Stimulated activated CD8-positive, alpha-beta memory T cell treated with anti-CD3 and anti-CD28 coated beads, Interleukin-15, amount 100 ng/mL, for 1 hour (primary cell): ENCODE measurements at places on chromosomes 7 and 10.

GRCh38 chr10:121935702-121936101 is 7.9 kb upstream of the ATE1 start:
- no peak for DNase-seq

- DNase-seq = no peak
These were observed 18.3 kb downstream of the FAM149B1 start for GRCh38 chr10:73186266-73186665.

GRCh38 chr7:40213856-40214255 is 79.1 kb downstream of the SUGCT start:
- DNase-seq = no peak

GRCh38 chr7:137992550-137993394 is 9.1 kb downstream of the CREB3L2 start:
- DNase-seq = no peak

DNA sequence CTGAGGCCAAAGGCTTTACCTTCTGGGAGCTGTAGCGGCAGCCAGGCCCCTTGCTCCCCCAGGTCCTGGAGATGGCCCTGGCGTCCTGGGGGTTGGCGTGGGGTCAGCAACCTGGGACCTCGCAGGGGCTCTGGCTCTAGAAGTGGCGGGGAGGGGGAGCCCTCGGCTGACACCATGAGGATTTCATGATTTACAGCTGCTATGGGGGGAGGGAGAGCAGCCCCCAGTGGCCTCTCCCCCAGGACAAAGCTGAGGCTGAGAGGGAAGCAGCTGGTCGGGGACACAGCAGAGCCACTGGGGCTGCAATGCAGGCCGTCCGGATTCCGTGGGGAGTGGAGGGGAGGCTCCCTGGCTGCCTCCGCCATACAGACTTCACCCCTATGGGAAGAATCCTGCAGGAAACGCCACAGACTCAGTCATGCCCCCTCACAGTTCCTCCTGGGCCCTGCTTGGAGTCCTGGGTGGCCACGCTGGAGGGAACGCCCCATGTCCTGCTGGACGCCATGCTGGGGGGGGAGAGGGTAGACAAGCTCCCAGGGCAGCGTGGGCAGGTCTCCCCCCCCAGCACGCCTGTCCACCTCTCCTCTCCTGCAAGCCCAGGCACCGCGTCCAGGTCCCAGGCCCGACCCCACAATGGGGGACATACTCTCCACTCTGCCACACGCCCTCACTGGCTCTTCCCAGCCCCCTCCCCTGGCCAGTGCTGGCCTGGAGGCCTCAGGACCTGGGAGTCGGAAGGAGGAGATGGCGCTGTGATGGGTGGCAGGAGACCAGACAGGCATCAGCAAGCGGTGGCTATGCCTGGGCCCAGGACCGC is 243.6 kb downstream of the ELFN1 start:
- no peak for DNase-seq

DNA sequence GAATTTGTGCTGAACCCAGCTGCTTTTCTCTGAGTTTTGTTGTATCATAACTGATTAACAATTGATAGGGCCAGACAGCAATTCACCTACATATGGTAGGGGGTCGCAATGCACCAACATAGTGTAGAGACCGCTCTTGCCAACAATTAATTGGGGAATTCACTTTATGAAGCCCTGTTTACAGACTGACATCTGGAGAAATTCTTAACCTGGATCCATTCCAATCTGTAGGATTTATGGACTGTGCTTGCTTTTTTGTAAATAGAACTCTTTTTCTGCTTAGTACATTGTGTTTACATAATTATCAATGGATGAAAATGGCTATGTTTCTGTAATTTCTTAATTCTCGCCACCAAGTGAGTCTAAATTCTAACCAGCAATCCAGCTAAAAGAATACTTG is 311.7 kb upstream of the BMPER start:
- DNase-seq = no peak

GRCh38 chr10:54854843-54855242 is 53.8 kb upstream of the PCDH15 start:
- no peak for DNase-seq

- no peak for DNase-seq
These were observed 93.6 kb downstream of the LRMDA start for GRCh38 chr10:75525067-75525466.

DNA sequence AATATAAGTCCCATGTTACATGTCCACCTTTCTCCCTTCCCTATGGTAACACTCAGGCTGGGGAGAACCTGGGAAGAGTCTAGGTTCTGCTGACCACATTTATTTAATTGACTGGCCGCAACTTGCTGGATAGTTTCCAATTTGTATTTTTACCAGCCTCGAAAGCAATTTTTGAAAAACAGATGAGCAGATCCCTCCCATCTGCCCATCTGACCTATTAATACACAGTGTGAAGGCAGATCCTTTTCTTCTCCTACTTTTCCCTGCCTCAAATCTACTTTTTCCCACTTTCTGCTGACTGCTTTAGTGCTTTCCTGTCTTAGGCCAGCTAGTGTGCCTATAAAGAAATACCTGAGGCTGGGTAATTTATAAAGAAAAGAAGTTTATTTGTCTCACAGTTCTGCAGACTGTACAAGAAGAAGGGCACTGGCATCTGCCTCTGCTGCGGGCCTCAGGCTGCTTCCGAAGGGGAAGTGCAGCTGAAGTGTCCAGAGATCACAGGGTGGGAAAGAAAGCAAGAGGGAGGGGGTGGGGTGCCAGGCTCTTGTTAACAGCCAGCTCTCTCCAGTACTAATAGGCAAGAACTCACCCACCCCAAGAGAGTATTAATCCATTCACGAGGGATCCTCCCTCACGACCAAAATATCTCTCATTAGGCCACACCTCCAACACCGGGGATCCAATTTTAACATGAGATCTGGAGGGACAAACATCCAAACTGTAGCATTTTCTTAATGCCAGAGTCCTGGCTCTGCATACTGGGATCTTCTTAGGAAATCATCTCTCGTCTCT is 336.0 kb upstream of the IGFBP3 start:
- no peak for DNase-seq

DNA sequence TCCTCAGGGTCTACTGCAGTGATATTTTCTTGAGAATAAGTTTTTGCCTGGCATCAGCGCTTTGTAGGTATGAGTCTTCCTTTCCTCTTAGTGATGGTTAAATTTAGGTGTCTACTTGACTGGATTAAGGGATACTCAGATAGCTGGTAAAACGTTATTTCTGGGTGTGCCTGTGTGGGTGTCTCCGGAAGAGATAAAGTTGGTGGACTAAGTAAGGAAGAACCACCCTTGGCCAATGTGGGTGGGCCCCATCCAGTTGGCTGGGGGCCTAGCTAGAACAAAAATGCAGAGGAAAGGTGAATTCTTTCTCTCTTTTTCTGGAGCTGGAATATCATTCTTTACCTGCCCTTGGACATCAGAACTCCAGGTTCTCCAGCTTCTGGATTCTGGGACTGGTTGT is 138.8 kb downstream of the ADCYAP1R1 start:
- DNase-seq = no peak

GRCh38 chr7:155846156-155846555 is 33.9 kb upstream of the SHH start:
- no peak for DNase-seq

DNA sequence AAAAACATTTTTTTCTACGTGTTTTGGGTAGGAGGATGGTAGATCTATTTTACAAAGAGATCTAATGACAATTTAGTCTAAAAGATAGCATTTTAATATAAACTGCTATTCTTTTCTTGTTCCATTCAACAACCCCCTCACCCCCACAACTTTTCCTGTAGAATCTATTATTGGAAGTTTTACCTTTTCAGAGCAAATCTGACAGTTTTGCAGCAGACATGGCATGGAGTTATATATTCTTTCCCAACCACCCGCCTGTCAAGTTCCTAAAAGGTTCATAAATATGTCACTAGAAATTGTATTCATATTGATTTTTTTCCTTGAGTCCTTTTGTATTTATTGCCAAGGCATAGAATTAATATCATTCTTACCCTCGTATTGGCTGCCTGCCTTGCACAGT is 21.5 kb upstream of the NAMPT start:
- no peak for DNase-seq

- DNase-seq = no peak
These were observed 437.1 kb upstream of the NPVF start for GRCh38 chr7:25665374-25665773.

GRCh38 chr7:66910789-66911188 is 10.2 kb upstream of the TMEM248 start:
- no peak for DNase-seq

GRCh38 chr10:100934084-100934659 is 21.4 kb downstream of the SLF2 start:
- DNase-seq = no peak

DNA sequence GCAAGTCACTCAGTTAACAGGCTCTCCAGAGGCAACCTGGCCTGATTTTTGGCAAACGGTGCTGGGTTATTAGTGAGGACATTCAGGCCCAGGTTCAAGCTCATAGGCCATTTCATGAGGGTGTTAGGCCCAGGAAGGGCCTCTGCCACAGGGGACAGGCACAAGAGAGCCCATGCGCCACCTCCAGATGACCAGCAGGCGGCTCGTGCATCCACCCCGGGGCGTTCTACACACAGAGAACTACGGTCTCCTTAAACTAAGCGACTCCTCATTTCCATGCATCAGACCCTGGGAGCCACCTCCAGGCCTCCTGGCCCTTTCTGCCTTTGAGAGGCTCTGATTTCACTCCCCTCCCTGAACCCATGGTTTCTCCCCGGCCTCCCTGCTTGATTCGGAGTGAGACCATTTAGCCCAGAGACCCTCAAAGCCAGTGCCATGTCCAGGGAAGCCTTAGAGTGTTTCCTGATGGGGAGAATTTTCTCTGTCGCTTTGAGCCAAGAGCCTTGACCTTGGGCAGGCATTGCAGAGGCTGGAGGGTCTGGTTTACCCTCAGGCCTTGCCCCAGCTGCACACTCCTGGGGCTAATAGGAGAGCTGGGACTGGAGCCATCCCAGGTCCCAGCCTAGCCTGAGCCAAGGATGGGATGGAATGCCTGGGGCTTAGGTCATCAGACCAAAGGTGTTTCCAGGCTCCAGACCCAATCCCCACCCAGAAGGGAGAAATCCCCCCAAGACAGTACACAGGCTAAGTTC is 188.0 kb downstream of the GRID1 start:
- no peak for DNase-seq

DNA sequence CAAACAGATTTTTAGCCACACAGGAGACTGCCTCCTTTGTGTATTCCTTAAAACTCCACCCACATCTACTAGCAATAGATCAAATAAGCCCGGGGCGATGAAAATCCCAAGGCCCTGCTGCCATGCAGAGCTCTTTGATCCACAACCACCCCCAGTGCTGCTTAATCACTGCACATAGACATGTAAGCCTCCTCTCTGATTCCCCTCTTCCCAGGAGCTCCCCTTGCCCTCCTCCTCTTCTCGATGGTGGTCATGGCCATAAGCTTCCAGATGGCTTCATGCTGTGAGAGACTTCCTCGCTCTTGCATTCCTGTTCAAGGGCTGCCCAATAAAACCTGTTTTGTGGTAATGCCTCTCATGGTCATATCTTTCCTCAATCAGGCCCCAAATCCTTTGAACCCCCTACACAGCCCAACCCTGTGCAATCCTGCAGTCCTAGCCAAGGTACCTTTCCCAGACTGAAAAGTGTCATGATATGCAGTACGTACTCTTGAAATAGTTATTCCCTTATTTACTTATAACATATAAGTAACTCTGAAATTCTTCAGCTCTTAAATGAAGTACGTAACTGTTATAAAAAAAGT is 158.5 kb downstream of the CACNA2D1 start:
- DNase-seq = no peak

DNA sequence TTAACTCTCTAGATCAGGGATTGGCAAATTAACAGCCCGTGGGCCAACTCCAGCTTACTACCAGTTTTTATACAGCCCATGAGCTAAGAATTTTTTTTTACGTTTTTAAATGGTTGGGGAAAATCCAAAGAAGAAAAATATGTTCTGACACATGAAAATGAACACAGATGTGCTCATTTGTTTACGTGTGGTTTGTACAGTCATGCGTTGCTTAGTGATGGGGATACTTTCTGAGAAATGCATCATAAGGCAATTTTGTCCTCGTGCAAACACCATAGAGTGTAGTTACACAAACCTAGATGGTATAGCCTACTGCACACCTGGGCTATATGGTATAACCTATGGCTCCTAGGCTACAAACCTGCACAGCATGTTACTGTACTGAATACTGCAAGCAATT is 8.3 kb upstream of the SMKR1 start:
- no peak for DNase-seq

GRCh38 chr10:112926906-112927688 is 22.9 kb upstream of the TCF7L2 start:
- DNase-seq = no peak

DNA sequence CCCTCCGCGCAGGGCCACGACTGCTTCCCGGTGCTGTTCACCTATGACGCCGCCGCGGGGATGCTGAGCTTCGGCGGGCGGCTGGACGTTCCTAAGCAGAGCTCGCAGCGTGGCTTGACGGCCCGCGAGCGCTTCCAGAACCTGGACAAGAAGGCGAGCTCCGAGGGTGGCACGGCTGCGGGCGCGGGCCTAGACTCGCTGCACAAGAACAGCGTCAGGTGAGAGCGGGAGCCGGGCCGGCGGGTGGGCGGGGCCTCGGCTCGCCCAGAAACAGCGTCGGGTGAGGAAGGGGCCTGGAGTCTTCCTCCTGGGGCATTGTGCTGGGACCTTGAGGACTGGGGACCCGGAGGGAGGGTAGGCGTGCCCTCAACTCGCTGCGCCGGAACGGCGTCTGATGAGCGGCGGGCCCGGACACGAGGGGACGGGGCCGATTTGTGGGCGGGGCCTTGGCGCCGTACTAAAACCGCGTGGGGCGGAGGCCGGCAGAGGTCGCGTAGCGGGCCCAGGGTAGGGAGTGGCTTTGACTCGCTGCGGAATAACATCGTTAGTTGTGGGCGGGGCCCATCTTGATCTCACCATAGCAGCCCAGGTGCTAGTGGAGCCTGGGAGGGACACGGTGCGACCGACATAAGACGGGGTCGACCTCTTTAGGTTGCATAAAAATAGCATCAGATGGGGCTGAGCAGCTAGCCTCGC is 15.6 kb downstream of the PDAP1 start:
- DNase-seq = peak; percentile 65

DNA sequence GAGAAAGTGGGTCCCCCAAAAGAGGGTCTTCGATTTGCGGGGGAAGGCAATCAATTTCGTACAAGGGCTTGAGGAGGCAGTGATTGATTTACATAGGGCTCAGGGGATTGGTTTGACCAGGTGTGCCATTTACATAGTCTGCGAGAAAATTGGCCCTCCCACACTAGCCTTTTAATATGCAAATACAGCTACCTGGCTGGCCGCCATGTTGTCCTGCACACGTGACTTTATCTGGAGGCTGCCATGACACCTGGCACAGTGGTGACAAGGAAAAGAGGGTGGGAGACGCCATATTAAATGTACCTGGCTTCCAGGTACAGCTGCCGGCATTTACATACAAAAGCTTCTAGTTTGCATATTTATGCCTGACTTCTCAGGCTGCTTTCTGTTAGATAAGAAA is 1577.2 kb upstream of the LRRTM3 start:
- DNase-seq = no peak
